ENCODE measurements at places on chromosomes 3 and 15. TPM values are rescaled to one million over a fixed set of nuclear protein-coding genes. Genes with fewer than 3 reads are reported as not detected.

DNA sequence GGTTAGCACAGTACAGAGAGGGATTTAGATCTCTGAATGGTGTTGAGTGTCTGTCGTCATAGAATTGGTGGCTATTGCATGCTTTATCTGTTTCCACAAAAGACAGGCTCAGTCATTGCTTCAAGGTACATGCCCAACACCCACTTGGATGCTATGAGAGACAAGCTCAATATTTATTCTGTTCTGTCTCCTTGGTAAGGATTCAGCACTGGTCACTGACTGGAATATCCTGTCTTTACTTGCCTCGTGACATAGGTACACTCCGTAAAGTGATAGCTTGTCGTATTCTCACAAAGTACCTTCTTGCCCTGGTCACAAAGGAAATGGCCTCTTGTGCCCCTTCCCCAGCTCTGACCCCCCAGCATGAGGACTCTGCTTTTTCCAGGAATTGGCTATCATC, 72.8 kb upstream of the CTNNB1 start:
- no peak for ATAC-seq

The BOC gene
- total RNA-seq: 19.8 TPM

The ZCWPW2 gene
- 0.40 TPM for total RNA-seq

The SH2D7 gene
- not detected for total RNA-seq
